Body of pancreas (tissue), 4 donors: ENCODE measurements at places on chromosomes 6 and 20.
A peak's percentile ranks its signal among the peaks of the same experiment; 100 is the strongest.

- DNase-seq = no peak
Observed at GRCh38 chr20:35888657-35889056, 65.6 kb downstream of the SCAND1 start.

DNA sequence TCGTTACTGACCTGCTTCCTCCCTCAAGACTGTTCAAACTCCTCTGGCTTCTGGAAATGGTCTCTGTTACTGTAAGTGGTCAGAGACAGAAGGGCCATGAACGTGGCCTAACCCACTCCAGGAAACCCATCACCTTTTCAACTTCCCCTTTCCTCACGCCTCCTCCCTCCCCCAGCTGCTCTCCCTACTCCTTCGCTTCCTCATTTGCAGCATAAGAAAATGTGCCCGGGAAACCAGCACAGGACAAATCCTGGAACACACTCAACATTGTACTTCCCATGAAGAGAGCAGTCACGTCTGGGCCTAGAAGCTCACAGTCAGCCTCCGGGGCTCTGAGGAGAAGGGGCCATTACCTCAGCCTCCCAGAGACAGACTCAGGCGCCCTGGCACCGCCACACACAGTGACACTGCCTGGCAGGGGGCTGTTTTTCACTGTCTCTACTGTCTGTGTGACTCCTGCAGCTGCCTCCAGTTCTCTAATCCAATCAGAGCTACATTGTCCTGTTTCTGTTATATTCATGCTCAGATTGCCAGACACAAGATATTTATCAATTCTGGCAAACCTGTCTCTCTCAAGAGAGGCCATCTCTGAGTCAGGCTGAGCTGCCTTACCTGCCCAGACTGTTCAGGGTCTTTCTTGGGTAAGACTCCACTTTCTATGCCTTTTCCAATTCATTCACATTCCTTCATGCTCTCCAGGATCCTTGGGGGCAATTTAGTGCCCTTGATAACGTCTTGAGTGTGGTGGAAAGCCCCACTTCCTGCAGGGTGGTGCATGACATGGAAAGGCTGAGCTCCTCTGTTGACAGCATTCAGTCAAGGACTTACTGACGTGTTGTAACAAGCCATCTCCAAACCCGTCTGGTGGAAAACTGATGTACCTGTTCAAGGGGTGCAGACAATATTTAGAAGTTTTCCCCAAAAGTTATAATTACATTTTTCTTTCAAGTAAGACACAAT lies 242.2 kb downstream of the HIVEP2 start:
- no peak for DNase-seq

DNA sequence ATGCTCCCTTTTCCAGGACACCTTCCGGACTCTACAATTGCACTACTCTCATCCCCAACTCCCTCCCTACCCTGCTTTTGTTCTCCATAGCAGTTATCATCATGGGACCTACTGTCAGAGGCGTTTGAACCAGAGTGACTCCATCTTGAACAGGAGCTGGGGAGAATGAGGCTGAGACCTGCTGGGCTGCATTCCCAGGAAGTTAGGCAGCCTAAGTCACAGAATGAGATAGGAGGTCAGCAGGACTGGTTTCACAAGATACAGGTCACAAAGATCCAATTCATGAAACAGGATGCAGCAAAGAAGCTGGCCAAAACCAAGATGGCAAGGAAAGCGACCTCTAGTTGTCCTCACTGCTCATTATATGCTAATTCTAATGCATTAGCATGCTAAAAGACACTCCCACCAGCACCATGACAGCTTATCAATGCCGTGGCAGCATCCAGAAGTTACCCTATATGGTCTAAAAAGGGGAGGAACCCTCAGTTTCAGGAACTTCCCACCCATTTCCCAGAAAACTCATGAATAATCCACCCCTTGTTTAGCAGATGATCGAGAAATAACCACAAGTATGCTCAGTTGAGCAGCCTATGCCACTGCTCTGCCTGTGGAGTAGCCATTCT lies 15.6 kb downstream of the SLC13A3 start:
- no peak for DNase-seq

DNA sequence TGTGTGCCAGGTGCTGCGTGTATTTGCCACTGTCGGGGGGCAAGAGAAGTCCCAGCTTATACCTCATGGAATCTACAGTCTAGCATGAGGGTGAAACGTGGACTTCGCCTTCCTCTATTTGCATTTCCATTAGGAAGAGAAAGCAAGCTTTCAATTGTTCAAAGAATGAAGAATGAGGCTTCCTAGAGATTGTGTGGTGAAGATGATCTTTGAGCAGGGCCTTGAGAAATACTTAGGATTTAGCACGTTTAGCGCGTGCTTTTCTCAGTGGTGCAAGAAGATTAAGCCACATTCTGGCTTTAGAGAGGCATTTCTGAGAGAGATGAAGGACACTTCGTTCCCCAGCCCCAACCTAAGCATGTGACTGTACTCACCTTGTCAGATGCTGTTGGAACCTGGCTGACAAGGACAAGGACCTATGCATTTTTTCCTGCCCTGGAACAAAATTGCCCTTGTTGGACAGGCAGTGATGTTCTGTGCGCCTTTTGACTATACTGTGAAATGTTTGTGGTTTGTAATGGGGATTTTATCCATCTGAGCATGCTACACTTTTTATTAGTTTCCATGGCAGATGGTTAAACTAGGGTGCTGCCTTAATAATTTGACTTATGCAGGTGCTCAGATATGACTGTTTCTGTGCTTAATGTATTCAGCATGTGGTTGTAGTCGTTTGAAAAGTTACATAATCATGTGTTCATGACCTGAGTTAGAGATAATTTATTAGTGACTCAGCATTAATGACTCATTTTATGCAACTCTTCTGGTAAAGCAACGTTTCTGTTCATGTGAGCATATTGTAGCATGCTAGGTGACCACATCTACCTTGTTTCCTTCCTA lies 10.7 kb downstream of the TULP4 start:
- no peak for DNase-seq

- DNase-seq = no peak
Observed at GRCh38 chr20:40049854-40050253, 639.2 kb downstream of the MAFB start.

- DNase-seq = peak; percentile 42
Observed at GRCh38 chr6:118012944-118013343, 105.9 kb downstream of the SLC35F1 start.

DNA sequence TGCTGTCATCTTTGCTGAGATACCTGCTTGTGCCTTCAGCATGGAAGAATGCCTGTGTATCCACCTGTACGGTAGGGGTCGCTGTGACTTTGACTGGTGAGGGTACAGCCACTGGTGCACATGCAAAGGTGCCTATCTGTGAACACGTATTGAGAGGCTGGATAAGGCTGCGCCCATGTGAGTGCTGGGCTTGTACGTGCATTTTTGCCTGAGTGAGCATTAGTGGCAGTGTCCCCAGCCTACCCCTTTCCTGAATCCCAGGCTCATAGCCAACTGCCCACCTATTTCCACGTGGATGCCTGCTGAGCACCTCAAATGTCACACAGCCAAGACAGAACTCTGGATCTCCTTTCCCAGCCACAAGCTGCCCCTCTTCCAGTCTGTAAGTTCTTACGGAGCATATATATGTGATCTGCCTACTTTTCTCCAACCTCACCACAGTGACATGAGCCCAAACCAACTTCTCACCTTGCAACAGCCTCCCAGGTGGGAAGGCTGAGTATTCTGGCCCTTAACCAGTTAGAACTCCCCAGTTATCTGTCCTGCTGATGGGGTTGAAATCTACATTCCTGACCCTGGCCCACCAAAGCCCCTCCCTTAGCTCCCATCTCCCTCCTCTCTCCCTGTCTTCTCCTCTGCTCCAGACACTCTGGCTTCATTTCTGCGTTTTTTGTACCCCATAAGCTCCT lies 1.1 kb upstream of the SLC2A10 start:
- DNase-seq = peak; percentile 81

DNA sequence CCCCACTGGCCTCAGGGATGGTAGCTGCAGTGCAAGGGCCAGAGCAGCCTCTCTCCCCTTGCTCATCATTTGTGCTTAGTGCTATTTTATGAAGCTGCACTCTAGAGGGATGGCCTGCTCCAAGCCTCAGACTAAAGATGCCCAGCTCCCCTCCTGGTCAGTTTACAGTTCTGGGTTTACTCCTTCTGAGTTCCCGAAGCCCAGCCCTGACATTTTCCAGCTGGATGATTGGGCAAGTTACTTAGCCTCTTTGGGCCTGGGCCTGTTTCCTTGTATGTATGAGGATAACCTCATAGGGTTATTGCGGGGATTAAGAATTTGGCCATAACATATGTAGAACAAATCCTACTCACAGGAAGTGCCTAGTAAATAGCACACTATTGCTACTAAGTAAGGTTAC lies 31.8 kb upstream of the EMILIN3 start:
- DNase-seq = no peak

GRCh38 chr6:169454872-169455204 lies 201.2 kb upstream of the THBS2 start:
- DNase-seq = no peak

DNA sequence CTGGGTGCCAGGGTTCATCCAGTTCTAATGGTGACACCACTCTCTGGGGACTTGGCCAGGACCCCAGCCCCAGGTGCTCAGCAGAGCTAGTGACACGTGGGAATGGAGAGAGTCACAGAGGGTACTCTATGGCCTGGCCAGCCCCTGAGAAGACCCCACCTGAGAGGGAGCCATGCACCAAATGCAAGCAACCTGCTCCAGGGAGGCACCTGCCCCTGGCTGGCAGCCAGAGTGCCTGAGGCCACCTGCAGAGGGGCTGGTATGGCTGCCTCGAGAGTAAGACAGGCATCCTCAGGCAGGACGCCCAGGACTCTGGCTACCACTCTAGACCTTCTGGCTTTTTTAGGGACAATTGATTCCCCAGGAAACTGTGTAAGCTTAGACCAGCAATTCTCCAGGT lies 38.6 kb upstream of the CST7 start:
- no peak for DNase-seq

- DNase-seq = no peak
Observed at GRCh38 chr20:62922451-62922921, 3.8 kb downstream of the DIDO1 start.

GRCh38 chr20:16491294-16491905 lies 81.8 kb downstream of the KIF16B start:
- no peak for DNase-seq
